ENCODE measurements at places on chromosomes 13 and 19. TPM values are rescaled to one million over a fixed set of nuclear protein-coding genes. Genes with fewer than 3 reads are reported as not detected.

Gene KLF1
- total RNA-seq, result 0.64 TPM

DNA sequence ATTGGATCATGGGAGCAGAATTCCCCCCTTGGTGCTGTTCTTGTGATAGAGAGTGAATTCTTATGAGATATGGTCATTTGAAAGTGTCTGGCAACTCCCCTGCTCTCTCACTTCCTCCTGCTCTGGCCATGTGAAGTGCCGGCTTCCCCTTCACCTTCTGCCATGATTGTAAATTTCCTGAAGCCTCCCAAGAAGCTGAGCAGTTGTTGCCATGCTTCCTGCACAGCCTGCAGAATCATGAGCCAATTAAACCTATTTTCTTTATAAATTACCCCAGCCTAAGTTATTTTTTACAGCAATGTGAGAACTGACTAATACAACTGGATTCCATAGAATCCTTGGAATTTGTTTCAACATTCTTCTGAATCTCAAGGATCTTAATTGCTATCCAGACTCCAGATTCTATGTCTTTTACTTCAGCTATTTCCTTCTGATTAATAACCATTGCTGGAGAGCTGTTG, 328.1 kb downstream of the SLITRK5 start:
- DNase-seq, result no peak

Gene RASL11A
- total RNA-seq, result 0.77 TPM

Gene SIGLECL1
- total RNA-seq, result not detected

DNA sequence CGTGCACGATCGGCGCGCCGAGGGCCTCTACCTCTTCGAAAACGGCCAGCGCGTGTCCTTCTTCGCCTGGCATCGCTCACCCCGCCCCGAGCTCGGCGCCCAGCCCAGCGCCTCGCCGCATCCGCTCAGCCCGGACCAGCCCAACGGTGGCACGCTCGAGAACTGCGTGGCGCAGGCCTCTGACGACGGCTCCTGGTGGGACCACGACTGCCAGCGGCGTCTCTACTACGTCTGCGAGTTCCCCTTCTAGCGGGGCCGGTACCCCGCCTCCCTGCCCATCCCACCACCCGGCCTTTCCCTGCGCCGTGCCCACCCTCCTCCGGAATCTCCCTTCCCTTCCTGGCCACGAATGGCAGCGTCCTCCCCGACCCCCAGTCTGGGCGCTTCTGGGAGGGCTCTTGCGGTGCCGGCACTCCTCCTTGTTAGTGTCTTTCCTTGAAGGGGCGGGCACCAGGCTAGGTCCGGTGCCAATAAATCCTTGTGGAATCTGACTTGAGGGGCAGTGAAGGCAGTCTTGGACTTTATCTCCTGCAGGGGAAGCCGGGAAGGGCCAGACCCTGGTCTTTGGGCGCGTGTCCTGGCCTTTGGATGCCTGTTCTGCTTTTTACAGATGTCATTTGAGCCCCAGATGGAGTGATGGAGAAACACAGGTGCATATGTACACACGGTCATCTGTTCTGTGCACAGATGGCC, 2.2 kb downstream of the CLEC11A start:
- no peak for DNase-seq
